ENCODE measurements at places on chromosomes 4 and X.

GRCh38 chrX:38636949-38637819, 75.8 kb downstream of the TSPAN7 start:
- DNase-seq, result no peak

DNA sequence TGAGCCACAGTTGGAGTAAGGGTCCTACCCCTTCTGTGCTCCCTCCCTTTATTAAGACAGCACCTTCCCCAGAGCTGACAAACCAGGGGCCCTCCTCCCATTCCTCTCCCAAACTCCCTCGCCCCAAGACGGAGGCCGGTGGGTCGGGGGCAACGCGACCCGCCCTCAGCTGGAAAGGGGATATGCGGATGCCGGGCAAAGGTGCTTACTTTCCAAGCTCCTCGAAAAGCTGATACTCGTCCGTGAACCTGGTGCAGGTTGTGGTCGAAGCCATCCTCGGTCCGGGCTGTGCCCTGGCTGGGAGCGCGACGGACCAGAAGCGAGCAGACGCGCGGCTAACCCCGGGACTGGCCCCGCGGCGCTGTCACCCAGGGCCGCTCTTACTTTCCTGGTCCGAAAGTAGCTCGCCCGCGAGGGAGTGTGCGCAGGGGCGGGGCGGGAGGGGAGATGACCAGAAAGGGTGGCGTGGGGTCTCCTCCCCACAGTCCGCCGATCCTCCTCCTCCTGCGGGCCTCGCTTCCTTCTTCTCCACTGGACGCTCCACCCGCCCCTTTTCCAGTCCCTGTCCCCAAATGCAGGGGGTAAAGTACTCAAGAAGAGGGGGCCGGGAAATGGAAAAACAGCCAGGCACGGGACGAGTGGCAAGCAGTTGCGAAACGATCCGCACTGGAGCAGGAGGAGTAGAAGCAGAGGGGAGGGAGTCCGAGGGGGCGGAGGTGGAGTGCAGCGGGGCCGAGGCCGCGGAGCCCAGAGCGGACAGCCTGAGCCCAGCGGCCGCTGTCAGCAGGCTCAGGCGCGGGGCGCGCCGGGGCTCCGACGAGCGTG, 531 bp downstream of the CAMK2D start:
- peak; percentile 76 for DNase-seq

GRCh38 chrX:1361275-1361674, 24.7 kb downstream of the IL3RA start:
- no peak for DNase-seq

DNA sequence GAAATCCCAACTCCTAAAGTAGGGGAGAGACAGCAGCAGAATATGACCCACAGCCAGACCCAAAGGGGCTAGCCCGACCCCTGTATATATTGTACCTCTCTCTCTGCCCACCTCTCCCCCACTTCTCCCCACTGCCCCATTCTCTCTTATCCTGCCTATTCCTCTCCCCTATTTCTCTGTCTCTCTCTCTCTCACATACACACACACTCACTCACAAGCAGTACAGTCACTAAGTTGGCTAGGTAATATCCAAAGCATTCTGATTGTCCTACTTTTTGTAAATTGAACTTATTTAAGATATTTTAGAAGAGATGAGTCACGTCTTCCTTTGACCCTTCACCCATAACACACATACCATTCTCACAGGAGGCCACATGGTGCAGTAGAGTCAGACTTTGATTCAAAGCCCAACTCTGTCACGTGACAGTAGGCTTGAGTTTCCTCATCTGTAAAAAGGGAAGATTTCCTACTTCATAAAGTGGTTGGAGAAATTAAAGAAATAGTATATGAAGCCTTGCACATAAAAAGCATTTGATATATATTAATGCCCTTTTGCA, 29.5 kb downstream of the SRPX2 start:
- DNase-seq, result no peak

- DNase-seq, result no peak
Observed at GRCh38 chrX:347351-348117, 28.9 kb upstream of the GTPBP6 start.

GRCh38 chr4:114265342-114265741, 285.9 kb upstream of the ARSJ start:
- DNase-seq, result no peak

DNA sequence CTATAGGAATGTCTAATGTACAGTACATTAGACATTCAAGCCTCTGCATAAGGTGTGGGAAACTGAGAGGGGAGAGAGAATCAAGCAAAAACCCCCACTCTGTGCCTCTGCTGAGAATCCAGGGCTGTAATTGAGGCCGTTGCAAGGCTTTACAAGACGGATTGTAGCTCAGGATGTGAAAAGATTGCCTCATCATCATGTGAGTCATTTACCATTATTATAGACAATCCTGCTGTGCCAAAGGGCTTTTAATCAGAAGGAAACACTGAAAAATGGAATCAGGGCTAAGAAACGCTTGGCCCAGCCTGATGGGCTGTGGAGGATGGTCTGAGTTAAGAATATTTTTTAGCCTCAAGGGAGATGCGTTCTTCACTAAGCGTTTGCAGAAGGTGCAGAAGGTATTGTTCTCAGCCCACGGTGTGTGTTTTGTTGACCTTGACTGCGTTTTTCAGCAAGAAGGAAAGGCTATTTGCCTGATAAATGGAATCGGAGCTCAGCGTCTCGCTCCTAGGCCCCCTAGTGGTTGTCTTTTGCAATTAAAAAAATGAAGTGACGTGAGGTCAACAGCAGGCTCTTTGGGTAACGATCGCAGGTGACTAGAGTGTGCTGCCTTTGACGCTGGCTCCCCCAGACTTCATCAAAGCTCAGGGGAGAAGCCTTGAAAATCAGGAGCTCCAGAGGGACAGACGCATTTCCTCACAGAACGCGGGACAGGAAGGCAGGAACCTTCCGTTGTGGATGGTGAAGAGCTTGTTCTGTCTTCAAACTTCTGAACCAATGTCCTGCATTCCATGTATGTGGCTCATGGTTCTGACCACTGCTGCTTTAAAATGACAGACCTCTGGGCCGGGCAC, 18.1 kb upstream of the CHRNA9 start:
- peak; percentile 91 for DNase-seq

DNA sequence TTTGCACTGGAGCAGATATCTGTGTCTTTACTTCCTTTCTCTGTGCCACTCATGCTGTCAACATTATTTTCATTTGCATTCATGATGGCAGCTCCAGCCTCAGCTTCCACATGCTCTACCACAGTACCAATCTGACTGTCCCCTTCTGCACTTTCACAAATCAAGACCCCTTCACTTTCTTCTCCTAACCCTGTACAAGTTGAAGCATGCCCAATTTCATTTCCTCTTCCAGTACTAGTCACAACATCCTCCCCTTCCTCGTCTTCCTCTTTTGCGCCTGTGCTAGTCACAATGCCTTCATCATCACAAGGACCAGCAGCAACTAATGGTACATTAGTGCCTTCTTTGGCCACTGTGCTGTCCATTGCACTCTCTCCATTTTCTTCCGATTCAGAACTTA, 26.5 kb downstream of the BOD1L1 start:
- no peak for DNase-seq

DNA sequence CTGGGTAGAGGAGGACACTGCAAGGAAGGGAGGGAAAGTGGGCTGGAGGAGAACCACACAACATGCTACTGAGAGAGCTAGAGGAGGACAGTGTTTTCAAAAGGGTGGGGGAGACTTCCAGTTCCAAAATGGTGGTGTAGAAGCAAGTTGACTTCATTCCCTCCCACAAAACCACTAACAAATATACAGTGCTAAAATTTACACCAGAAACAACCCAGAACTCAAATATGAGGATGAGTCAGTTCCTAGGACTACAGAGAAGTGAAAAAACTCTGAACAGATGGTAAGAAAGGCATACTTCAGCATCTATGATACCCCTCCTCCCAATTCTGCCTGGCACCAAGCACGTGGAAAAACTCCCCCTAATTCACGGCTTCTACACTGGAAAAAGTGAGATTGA, 9.8 kb downstream of the AADAT start:
- DNase-seq, result no peak

GRCh38 chr4:77631276-77631675, 25.7 kb downstream of the CXCL13 start:
- no peak for DNase-seq

DNA sequence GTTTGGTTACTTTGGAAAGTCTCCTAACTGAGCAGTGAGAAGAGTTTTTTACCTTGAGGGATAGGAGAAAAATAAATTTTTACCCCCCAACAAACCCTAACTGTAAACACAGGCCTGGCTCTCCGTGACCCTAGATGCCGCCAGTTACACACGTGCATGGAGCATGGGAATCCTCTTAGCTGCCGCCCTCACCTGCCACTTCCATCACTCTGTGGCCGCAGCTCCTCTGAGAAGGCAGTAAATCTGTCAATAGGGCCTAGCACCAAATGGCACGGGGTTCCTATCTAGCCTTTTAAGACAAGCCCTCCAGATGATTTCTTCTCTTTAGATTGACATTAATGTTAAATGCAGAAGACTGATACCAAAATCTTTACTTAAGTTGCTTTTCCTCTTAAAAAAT, 330.3 kb upstream of the FAM241A start:
- no peak for DNase-seq

GRCh38 chr4:130257271-130257670, 1161.3 kb downstream of the C4orf33 start:
- peak; percentile 42 for DNase-seq

GRCh38 chr4:153204247-153204671, at the start of gene TRIM2:
Gene TRIM2, plus strand, starts transcription at chr4:153204443. Its CDS starts 88 bp downstream, at chr4:153204531.
- no peak for DNase-seq

GRCh38 chr4:82268826-82269193, 105.0 kb downstream of the HNRNPD start:
- DNase-seq, result no peak

GRCh38 chrX:71578253-71579135, at the start of gene GCNA:
Gene GCNA, plus strand, starts transcription at chrX:71578437. Its CDS starts 2,385 bp downstream, at chrX:71580822.
- no peak for DNase-seq

- DNase-seq, result no peak
Observed at GRCh38 chrX:1417921-1418771, 26.2 kb upstream of the SLC25A6 start.

GRCh38 chrX:53287493-53288138, 6.2 kb upstream of the IQSEC2 start:
- peak; percentile 51 for DNase-seq

DNA sequence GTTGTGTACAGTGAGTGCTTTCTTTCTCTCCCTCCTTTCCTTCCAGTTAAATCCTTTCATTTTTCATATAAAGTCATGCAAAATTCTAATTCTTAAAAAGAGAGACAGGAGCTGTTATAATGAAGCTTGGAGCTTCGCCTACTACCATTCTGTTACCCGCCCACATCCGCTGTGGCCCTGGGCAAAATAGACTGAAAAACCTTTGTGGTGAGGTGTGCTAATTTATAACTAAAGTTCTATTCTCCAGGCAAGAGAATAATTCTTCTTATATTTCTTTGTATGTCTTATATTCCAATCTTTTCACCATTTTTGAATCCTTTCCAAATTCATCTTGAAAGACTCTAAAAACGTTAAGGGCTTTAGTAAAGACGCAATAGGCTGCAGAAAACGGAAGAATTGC, 7.0 kb downstream of the QRFPR start:
- no peak for DNase-seq

GRCh38 chr4:128220286-128221235, 67.1 kb downstream of the PGRMC2 start:
- no peak for DNase-seq

GRCh38 chrX:44282753-44283152, 60.7 kb downstream of the EFHC2 start:
- DNase-seq, result no peak
